ENCODE measurements at places on chromosomes 3 and 15.

GRCh38 chr15:63420333-63420747 is 38.7 kb upstream of the CA12 start:
- no peak for DNase-seq

- DNase-seq = no peak
Observed at GRCh38 chr15:89155656-89156055, 65.7 kb downstream of the RLBP1 start.

DNA sequence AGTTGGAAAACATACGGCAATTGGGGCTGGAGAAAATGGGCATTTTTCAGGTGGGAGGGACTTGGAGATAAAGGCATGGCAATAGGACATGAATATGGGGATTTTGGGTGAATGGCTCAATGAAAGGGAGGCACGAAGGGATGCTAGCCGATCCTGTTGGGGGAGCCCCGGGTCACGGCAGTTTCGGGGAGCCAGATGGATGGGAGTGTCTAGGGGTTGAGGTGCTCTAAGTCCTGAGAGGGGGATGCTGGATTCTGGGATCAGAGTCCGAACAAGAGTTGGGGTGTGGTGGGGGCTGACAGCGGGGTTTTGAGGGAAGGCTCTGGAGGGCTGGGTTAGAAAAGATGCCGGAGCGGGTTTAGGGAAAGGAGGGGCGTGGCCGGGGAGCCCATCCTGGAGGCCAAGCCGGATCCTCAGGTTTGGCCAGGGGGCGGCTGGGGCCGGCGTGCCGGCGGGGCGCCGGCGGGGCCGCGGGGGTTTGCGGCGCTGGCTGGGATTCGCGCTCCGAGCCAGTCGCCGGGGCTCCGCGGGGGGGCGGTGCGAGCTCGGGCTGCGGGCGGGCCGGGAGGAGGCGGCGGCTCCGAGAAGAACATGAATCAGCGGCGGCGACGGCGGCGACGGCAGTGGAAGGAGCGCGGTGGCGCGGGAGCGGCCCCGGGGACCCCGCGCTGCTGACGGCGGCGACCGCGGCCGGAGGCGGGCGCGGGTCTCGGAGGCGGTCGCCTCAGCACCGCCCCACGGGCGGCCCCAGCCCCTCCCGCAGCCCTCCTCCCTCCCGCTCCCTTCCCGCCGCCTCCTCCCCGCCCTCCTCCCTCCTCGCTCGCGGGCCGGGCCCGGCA is at the start of gene TYRO3:
TSS of gene TYRO3 (plus strand) at position 813 of the 839 bp plus-strand sequence. CDS start 46 bp downstream, outside the sequence.
- DNase-seq = peak; percentile 75

DNA sequence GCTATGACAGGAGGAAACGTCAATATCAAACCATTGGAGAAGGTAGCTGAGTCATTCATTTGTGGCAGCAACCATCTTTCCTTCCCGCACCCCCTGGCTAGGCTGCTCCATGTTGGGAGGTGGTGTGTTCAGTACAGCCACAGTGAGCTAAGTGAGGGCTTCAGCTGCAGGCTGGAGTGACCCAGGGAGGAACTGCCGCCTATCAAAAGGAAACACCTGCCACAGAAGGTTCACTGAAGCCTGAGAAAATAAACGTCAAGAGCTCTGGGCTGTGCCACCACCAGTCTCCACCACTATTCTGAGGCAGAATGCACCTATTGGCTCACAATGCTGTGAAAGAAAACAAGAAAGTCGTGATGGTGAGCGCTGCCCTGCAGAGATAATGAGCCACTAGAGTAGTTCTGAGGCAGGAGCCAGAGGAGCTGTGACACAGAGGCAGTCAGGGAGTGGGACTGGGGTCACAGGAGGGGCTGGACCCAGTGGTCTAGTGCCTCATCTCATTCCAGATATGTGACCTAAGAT is 34.8 kb upstream of the CD47 start:
- DNase-seq = no peak

GRCh38 chr3:157360044-157360443 is 76.6 kb upstream of the PTX3 start:
- no peak for DNase-seq

- DNase-seq = no peak
Observed at GRCh38 chr3:49600781-49601180, 46.5 kb downstream of the BSN start.

DNA sequence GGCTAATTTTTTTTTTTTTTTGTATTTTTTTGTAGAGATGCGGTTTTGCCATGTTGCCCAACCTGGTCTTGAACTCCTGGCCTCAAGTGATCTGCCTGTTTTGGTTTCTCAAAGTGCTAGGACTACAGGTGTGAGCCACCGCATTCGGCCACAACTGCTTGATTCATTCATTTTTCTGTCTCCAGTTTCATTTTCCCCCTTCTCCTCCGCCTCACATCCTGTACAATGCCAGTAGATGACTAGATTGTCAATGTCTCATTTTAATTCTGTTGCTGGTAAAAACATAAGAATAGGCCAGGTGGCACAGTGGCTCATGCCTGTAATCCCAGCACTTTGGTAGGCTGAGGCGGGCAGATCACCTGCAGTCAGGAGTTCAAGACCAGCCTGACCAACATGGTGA is 12.0 kb upstream of the ZNF592 start:
- no peak for DNase-seq

DNA sequence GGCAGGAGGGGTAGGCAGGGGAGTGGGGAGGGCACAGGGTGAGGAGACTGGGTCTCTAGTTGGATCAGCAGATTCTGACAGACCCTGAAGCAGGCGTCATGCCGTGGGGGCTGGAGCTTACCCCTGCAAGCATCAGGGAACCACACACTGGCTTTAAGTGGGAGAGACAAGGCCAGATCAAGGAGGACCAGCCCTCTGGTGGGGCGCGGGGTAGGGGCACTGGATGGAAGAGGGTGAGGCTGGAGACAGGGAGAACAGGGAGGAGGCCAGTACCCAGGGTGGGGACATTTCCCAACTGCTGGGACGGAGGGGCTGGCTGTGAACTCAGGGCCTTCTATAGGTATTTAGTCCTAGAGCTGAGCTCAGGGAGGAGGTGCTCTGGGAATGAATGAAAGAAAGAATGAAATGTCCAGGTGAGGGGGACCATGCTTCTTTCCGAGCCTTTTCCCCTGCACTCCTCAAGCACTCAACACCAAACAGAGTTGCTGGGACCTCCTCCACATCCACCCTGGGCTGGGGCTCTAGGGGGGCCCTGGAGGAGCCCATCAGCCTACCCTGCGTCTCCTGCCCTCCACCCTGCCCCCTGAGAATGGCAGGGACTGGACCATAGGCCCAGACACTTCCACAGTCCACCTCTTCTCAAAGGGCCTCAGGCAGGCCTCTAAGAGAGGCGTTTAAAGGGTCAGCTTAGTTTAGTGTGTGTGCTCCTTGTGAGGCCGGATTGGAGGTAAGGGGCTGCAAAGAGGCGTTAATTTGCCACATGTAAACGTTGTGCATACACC is 49.0 kb upstream of the FGD5 start:
- DNase-seq = peak; percentile 2

DNA sequence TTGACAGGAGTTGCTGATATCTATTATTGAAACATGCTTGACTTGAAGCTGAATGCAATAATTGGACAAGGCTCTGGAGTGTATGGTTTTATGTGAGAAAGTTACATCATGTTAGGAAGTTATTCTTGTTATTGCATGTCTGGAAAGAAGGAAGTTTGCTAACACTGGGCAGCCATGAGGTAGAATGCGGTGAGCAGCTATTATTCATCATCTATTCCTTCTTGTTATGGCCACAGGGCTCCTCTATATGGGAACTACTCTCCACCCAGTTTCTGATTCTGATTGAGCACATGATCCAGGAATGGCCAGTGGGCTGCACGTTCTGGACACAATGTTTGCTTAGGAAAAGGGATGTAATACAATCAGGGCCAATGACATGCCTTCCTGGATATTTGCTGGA is 37.8 kb upstream of the SCN5A start:
- no peak for DNase-seq

- no peak for DNase-seq
Observed at GRCh38 chr3:37218206-37218605, 43.8 kb upstream of the LRRFIP2 start.

DNA sequence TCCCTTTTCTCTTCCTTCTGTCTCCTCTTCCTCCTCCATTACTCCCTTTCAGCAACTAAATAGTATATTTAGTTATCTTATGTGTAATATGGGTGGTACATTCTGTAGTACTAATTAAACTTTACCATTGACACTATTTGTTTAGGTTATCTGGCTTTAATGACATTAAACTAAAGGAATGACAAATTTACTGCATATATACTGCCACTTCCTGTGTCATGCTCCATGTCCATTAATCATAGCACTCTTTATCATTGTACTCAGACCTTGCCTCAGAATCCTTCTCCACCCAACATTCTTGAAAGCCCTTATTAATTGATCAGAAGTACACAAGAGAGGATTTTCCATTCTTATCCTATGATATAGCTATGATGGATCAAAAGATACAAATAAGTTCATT is 244.2 kb downstream of the NAALADL2 start:
- no peak for DNase-seq

GRCh38 chr3:63324621-63325020 is 46.5 kb downstream of the SYNPR start:
- no peak for DNase-seq

DNA sequence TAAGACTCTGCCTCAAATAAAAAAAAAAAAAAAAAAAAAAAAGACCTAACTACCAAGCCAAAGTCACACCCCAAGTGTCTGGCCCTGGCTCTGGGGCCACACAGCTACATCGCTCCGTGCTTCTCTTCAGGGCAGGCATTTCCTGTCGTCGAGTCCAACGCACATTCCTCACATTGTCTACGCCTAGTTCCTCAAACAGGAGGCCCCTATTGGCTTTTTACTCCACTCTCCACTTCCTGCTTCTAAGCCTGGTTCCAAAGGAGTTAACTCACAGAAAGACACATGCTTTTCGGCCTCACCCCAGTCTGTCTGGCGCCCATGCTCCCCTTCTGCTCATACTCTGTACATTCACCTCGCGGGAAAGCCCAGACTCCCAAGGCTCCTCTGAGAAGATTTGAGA is 28.8 kb downstream of the KNG1 start:
- peak; percentile 19 for DNase-seq

GRCh38 chr3:48435774-48436476 is 4.0 kb downstream of the CCDC51 start:
- DNase-seq = peak; percentile 93

DNA sequence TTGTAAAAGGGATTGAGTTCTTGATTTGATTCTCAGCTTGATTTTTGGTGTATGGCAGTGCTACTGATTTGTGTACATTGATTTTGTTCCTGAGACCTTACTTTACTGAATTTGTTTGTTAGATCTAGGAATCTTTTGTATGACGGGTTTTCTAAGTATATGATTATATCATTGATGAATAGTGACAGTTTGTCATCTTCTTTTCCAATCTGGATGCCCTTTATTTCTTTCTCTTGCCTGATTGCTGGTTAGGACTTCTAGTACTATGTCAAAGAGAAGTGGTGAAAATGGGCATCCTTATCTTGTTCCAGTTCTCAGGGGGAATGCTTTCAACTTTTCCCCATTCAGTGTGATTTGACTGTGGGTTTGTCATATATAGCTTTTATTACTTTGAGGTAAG is 103.0 kb downstream of the DOCK3 start:
- no peak for DNase-seq

DNA sequence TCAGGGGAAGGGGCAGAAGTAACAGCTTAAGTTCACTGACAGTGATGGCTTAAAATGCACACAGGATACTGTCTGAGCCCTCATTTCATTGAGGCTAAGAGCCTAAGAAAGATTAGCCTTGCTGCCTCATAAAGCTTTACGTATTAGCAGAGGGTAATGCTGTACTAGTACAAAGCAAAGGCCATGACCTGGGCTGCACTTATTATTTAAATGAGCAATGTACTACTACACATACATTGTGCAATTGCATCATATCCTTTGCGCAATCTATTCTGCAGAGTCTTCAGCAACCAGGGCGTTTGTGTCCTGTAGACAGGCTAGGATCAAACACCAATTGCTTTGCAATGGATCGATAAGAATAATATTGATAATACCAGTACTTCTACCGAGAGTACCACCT is 221.8 kb downstream of the TPRG1 start:
- DNase-seq = no peak

DNA sequence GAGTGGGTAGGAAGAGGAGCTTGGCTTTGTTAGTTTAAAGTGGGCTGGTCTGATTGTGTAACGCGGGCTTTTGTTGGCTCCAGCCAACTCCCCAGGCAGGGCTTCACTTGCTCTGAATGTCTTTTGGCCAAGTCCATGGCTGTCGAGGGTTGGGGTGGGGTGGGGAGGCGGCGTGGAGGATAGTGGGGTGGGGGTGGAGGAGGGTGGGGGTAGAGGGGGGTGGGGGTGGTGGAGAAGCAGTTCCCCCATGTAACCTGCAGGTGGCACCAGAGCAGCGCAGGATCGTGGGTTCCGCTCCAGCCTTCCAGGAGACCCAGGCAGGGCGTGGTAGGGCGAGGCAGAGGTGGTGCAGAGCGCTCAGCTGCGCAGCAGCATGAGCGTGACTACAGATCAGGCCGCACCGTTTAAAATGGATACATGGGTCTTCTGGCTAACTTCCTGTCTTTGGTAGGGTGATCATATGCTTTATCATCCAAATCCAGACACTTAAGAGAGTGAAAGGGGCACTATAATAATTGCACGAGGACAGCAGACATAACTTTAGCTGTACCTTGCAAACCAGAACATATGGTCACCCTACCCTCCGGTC is 28.3 kb downstream of the GOLGA6A start:
- DNase-seq = peak; percentile 79

- DNase-seq = no peak
Observed at GRCh38 chr3:63976872-63977200, 46.5 kb downstream of the PSMD6 start.

GRCh38 chr15:31510057-31510456 is 183.4 kb downstream of the KLF13 start:
- DNase-seq = no peak

GRCh38 chr3:10512687-10513086 is 7.3 kb upstream of the ATP2B2 start:
- DNase-seq = no peak

DNA sequence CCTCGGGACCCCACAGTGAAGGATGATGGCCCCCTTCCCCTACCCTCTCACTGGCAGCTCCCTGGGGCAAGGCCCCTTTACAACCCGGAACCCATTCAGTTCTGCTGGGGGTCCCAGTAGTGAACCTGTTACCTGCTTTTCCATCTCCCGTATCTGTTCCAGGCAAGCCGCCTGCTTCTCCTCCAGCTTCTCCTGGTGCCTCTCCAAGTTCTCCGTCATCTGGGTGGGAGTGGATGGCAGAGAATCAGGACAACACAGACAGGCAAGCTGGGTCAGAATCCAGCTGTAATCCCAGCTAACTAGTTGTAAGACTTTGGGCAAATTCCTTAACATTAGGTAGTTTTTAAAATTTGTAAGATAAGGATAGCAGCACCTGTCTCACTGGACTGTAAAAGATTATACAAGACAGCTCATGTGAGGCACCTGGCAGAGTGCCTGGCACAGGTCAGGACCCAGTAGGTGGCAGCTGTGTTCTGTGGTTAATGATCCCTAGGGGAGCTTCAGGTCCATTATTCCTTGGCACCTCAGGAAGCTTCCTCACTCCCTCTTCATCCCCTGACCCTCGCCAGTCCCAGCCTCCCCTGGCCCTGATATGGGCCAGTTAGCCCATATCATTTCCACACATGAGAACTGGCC is 6.4 kb upstream of the ANKRD63 start:
- no peak for DNase-seq

- no peak for DNase-seq
Observed at GRCh38 chr15:26280281-26280680, 417.2 kb upstream of the ATP10A start.

GRCh38 chr15:64643685-64644084 is 131.7 kb downstream of the RBPMS2 start:
- no peak for DNase-seq

All from testis (tissue), 5 donors.